ENCODE measurements at places on chromosomes 12 and 14.

DNA sequence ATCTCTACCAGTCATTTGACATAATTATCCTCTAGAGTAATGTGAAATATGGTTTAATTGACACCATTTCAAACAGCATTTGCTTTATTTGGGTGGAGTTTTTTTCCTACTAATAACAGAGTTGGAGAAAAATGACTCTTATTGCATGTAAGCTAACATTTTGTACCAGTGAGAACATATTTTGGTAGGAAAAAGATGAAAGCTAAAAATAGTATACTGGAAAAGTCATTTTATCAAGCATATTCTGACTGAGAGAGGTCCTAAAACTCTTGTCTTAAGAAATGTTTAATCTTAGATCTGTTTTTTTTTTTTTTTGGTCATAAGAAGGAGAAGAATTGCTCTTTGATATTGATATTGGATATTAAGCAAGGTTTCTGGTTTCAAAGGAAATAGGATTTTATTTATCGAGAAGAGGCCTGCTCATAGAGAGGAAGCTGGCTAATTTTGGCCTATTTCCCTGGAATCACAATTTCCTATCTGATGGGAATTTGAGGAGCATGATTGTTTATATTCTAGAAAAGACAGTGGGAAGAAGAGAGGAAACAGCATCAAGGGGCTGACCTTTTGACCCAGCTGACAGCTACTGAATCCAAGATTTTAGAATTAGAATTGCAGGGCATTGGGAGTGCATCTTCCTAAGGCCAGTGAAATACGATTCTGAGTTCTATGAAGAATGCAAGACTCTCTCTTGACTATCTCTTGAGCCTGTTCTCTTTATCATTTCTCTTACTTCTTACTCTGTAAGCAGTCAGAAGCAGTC lies 19.4 kb downstream of the OTOGL start:
- DNase-seq: no peak

DNA sequence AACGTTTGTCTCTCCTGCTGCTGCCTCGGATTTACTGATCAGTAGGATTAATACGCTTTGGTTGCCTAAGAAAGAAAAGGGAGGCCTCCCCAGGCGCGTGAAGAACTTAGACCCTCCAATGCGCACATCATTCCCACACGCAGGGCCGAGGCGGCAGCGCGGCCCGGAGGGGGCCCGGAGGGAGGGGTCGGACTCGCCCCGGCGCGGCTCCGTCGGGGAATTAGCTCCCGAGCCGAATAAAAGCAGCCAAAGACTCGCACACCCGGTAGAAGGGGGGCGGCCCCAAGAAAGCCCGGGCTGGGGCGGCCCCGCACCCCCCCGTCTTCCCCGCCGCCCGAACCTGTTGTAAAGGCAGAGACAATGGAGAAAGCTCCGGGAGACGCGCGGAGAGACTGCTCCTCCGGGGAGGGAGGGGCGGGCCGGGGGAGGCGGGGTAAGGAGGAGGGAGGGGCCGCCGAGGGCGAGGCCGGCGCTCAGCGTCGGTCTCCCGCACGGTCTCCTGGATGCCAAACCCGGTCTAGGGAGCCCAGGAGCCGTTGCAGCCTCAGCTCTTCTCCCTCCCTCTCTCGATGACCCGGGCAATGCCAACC lies at the start of gene NELL2:
NELL2 (minus strand) TSS at position 362 of the 590 bp plus-strand sequence. CDS start 446 bp downstream, outside the sequence.
- DNase-seq: no peak

DNA sequence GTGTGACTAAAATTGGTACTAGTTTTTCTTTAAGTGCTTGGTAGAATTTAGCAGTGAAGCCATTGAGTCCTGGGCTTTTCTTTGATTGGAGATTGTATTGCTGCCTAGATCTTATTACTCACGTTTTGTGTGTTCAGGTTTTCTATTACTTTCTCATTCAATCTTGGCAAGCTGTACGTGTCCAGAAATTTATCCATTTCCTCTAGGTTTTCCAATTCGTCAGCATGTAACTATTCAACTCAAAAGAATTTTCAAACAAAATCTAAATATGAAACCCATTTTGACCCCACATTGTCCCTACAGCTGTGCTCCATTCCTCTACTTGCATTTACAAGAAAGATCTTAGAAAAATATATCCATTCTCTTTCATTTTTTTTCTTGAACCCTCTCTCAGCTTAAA lies 1613.4 kb upstream of the SEL1L start:
- peak; percentile 26 for DNase-seq

DNA sequence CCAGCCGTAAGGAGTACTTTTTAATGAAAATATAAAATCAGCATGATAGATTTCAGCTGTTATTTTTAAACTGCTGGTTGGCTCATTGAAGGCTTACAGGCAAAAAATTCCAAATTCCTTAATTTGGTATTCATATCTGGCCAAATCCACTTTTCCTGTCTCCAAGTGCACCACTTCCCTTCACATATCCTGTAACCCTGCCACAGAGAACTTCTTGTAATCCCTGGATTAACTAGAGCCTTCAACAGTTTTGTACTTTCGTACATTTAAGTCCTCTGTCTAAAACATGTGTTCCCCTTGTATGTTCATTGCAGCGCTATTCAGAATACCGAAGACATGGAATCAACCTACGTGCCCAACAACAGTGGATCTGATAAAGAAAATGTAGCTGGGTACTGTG lies 9.6 kb downstream of the PUS7L start:
- no peak for DNase-seq

Data from HT1080 (cell line).